ENCODE measurements at places on chromosomes 7 and 10.

- no peak for DNase-seq
Measured at GRCh38 chr10:110340816-110341215, 36.1 kb upstream of the SMNDC1 start.

- DNase-seq, result no peak
Measured at GRCh38 chr7:28630350-28630749, 218.0 kb downstream of the CREB5 start.

DNA sequence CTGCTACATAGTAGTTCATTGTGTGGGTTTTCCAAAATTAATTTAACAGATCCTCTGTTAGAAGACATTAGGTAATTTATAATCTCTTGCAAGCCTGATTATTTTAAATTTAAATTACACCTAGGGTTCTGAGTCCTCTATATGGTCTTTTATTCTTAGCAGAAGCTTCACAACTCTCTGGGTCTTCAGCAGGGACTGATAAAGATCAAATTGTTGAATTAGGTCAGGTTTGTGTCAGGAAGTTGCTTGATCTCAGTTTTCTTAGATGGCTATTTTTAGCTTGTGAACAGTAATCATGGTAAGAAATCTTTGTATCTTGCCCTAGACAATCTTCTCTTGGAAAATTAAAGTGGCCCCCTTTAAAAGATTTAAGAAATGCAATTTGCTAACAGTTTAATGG lies 183.1 kb upstream of the HDAC9 start:
- no peak for DNase-seq

- DNase-seq, result no peak
Measured at GRCh38 chr10:126268013-126268920, 120.0 kb downstream of the ADAM12 start.

- DNase-seq, result no peak
Measured at GRCh38 chr10:20958764-20959163, 61.7 kb upstream of the NEBL start.

GRCh38 chr7:92838934-92839333 lies 2.6 kb upstream of the CDK6 start:
- DNase-seq, result no peak

GRCh38 chr7:99473315-99473596 lies 566 bp downstream of the ZNF789 start:
- DNase-seq, result peak; percentile 43

- no peak for DNase-seq
Measured at GRCh38 chr7:353746-354325, 63.9 kb downstream of the FOXL3 start.

DNA sequence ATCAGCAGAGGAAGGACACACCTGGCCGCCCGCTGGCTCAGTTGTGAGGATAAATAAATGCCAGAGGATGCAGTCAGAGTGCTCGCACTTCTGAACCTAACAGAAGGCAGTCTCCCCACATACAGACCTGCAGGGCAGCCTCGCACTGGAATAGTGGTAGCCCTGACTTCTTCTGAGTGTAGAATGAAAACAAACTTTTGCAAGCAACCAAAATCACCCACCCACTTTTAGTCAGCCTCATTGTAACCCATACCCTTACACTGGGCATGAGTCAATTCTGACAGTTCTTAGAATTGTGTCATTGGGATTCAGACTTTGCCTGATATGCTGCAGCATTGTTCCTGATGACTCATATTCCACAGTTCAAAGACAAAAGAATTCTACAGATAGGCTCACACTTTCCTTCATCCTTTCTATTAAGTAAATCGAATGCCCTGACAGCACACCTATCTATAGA lies 167.0 kb upstream of the CDK1 start:
- peak; percentile 16 for DNase-seq

GRCh38 chr7:21368317-21368716 lies 59.6 kb upstream of the SP4 start:
- no peak for DNase-seq

- DNase-seq, result no peak
Measured at GRCh38 chr10:86182150-86182549, 184.4 kb downstream of the GRID1 start.

DNA sequence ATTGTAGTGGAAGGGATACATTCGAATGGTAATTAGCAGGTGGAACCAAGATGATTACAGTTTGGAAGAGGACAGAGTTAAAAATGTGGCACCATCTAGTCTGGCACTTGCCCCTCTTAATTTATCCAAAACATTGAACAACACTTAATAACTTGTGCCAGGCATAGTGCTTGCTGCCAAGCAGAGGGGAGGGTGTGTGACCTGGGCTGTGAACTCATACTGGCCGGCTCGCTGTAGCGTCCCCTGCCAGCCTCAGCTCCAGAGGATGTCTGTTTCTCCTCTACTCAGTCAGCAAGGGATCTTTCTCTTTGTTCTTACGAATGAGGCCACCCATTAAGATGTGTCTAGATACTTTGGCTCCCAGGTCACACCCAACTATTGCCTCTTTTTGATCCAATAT lies 179.4 kb upstream of the INHBA start:
- DNase-seq, result no peak

- no peak for DNase-seq
Measured at GRCh38 chr7:101163279-101164070, 1.9 kb downstream of the VGF start.

GRCh38 chr7:95180-95862 lies 97.0 kb upstream of the FAM20C start:
- DNase-seq, result no peak

GRCh38 chr7:85510287-85510686 lies 323.4 kb upstream of the SEMA3D start:
- no peak for DNase-seq

DNA sequence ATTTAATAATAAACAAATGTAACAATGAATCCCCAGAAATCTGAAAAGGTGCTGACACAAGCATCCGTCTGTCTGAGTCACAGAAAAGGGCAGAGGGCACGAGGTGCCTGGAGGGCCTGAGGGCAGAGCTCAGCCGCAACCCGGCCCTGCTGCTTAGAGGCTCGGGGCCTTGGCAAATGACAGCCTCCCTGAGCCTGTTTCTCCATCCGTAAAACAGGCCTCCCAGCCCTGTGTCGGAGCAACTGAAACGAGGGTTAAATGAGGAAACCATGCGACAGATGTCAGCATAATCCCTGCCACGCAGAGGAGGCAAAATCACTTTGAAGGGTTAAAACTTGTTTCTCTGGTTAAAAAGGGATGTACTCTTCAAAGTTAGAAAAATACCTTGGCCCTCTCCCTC lies 24.9 kb downstream of the NUDT1 start:
- DNase-seq, result peak; percentile 38

- no peak for DNase-seq
Measured at GRCh38 chr10:79492839-79493238, 19.5 kb upstream of the EIF5AL1 start.

- no peak for DNase-seq
Measured at GRCh38 chr10:60734226-60734625, 44.1 kb upstream of the CDK1 start.

- DNase-seq, result no peak
Measured at GRCh38 chr7:116598278-116598677, 73.4 kb downstream of the CAV1 start.

GRCh38 chr10:17023386-17024298 lies 106.0 kb downstream of the CUBN start:
- DNase-seq, result peak; percentile 97

DNA sequence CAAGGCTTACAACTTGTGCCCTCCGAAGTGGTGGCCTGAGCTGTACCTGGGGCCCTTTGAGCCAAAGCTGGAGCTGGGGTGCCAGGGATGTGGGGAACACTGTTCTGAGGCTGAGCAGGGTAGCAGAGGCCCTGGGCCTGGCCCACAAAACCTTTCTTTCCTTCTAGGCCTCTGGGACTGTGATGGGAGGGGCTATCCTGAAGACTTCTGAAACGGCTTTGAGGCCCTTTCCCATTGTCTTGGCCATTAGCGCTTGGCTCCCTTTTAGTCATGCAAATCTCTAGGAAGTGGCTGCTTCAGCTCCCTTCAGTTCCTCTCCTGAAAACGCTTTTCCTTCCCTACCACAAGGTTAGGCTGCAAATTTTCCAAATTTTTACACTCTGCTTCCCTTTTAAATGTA lies 16.8 kb upstream of the CRYGN start:
- DNase-seq, result no peak

DNA sequence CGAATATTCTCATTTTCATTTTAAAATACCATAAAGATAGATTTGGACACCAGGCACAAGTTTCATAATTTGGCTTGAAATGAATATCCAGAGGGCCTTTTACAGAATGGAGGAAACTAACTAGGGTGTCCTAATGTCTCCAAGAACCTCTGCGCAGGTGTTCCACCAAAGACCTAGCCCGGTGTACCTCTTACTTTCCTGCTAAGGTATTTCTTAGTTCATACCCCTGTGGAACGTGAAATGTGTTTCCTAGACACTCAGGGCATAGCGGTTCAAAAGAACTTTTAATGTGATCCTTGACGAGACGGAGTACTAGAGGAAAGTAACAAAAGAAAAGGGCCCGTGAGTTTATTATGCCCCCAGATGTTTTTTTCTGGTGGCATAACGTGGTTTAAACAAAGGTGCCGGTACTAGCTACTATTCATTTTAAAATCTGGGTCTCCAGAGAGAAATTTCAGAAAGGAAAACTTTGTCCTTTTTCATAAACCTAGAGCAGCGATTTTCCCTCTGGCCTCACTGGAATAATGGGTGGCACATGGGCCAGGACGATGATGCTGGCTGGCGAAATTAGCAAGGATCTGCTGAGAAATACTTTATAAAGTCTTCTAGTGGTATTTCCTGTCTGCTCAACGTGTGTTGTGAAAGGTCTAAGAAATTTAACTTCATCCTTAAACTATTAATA lies 1.4 kb downstream of the APBB1IP start:
- DNase-seq, result no peak

DNA sequence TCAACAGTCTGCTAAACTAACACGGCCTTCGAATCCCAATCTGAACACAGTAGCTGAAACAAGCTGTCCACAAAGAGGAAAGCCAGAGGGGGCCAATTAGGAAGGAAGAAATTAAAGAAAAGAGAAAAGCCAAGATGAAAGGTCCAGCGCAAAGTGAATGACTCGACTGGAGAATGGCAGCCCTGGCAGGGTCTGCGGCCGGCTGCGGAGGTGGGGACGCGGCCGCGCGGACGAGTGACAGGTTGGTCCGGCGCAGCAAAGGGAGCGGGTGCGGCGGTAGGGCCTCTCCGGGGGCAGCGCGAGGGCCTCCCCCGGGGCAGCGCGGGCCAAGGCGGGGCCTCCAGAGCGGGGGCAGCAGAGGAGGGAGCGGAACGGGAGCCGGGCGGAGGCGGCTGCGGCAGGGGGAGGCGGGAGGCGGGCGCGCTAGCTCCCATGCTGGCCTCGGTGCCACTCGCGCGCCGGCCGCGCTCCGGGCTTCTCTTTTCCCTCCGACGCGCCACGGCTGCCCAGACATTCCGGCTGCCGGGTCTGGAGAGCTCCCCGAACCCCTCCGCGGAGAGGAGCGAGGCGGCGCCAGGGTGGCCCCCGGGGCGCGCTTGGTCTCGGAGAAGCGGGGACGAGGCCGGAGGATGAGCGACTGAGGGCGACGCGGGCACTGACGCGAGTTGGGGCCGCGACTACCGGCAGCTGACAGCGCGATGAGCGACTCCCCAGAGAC lies at the start of gene VWC2:
VWC2 (plus strand) TSS at position 421 of the 718 bp plus-strand sequence. CDS start 1,798 bp downstream, outside the sequence.
- no peak for DNase-seq

All from GM04504 (cell line).